Activated gamma-delta T cell (primary cell): ENCODE measurements at places on chromosomes 11 and 22.

DNA sequence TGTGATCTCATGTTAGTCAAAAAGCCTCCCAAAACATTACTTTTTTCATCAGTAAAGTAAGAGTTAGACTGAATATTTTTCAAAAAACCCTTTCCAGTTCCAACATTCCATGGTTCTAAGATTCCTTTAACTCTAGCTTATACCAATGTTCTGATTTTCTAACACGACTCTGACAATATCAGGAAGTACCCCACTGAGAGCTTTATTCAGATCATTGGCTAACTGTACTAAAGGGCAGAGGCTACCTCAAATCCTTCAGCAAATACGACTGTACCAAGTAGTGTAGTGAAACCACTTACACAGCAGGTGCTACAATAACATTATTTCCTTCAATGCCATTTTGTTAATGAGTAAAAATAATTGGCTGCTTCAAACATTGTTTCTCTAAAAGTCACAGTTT is 213.4 kb upstream of the PITPNB start:
- no peak for DNase-seq

GRCh38 chr11:112082729-112083128 is 3.8 kb downstream of the TIMM8B start:
- no peak for DNase-seq

DNA sequence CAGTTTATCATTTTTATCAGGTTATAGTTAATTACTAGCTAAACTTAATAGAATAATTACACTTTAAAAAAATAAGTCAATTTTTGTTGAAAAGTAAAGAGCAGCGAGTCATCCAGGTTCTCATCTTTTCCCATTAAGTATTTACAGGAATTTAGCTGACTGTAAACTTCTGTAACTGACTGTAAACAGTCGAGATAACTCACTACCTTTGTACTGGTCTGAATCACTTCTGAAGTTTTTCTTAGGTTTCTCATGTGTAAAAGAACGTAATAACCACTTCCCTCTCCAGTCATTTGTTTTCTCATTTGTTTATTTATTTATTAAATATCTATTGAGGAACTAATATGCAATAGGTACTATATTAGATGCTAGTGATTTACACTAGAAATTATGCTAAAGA is 270.8 kb downstream of the DYNC2H1 start:
- DNase-seq = no peak

DNA sequence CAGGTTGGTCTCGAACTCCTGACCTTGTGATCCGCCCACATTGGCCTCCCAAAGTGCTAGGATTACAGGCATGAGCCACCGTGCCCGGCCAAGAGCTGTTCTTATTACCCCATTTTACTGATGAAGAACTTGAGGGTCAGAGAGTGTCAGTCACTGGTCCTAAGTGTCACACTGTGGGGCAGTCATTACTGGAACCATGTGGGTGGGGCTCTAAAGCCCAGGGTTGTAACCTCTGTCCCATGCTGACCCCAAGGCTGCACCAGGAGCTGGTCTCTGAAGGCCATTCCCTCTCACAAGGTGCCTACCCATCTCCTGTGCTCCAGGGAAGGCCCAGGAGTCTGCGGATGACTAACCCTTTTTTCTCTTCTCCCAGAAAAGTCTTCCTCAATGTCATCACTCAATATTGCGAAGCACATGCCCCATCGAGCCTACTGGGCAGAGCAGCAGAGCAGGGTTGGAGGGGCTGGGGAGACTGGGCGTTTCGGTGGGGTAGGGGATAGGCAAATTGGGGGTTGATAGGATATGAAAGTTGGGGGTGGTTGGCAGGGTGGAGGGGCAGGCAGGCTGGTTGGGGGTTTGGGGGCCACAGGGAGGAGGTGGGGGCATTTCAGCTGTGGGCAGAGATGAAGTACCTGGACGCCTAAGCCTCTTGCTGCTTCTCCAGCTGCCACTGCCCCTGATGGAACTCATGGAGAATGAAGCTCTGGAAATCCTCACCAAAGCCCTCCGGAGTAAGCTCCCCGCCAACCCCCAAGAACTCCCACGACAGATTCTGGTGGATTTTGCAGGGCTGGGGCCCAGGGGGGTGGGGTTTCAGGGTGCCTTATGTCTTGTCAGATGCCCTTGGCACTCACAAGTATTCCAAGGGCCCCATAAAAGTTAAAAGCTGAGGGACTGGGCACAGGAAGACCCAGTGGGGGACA is 2.0 kb upstream of the ESRRA start:
- no peak for DNase-seq

DNA sequence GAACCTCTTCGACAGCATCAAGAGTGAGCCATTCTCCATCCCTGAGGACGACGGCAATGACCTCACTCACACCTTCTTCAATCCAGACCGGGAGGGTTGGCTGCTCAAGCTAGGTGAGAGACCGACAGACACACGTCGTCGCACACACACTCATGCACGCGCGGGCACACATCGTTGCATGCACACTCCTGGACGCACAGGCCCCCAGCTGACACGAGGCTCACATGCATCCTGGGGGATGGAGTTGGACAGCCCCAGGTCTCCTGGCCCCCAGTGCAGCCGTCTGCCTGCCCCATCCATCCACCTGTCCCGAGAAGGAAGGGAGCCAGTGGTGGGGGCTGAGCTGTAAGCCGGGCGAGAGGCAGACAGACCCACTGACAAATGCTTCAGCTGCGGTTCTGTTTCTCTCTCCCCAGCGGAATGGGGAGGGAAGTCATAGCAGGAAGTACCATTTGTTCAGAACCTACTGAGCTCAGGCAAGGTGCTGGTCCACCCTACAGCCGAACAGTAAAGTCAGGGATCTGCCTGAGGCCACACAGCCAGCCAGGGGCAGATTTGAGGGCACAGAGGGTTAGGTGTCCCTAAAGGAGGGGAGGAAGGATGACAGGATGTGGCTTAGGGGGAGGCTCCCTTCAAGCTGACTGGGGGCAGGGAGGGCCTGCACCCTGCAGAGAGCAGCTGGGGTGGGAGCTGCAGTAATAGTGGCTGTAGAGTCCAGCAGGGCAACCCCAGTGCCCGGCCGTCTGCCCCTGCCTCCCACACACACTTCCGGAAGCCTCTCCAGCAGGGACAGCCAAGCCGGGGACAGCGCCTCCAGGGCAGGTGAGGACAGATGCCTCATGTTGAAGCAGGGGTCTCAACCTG is 27.1 kb downstream of the CYTH4 start:
- DNase-seq = peak; percentile 41
